Hematopoietic multipotent progenitor cell (in vitro differentiated cells): ENCODE measurements at places on chromosomes 12 and 14.

- no peak for DNase-seq
Measured at GRCh38 chr12:129211862-129212630, 358.8 kb downstream of the GLT1D1 start.

DNA sequence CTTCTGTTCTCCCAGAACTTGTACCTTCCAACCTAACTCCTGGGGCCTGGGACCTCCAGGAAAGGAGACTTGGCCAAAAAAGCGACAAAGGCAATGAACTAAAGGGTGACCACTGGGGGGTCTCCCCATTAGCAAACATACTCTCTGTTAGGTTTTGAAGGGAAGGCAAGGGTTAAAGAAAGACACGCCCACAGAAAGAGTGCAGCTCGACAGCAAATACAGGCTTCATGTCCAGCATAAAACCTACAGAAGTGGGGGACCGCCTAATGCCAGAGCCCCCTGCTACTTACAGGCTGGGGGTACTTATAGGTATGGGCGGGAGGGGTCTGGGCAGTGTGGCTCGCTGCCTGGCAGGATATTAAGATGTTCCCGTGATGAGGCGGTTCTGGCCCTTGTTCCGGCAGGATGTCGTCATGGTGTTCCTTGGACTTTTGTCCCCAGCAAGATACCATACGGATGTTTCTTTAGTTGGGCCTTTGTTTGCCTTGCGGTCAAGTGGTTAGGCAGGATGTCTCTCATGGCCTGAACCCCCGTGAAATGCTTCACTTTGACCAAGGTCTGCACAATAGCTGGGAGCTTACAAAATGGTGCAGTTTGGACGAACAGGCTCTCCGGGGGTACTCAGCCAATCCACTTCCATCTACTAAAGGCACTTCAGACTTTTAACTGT lies 53.4 kb downstream of the PRMT8 start:
- DNase-seq, result no peak

DNA sequence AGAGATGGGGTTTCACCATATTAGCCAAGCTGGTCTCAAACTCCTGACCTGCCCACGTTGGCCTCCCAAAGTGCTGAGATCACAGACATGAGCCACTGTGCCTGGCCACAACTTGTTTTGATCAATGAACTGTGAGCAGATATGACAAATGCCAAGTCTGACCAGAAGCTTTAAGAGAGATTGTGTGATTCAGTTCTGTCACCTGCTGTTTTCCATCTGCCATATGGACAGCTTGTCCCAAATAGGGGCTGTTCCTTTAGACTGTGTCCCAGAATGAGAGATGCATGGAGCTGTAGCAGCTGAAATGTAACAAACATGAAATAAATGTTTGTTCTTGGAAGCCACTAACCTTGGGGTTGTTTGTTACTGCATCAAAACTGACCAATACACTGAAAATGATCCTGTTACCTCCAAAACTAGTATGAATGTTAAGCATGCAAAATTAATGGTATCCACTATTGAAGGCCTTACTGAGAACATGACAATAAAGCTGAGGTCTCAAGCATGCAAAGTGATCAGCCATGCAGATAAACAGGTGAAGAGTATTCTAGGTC lies 65.9 kb upstream of the MED13L start:
- DNase-seq, result no peak

DNA sequence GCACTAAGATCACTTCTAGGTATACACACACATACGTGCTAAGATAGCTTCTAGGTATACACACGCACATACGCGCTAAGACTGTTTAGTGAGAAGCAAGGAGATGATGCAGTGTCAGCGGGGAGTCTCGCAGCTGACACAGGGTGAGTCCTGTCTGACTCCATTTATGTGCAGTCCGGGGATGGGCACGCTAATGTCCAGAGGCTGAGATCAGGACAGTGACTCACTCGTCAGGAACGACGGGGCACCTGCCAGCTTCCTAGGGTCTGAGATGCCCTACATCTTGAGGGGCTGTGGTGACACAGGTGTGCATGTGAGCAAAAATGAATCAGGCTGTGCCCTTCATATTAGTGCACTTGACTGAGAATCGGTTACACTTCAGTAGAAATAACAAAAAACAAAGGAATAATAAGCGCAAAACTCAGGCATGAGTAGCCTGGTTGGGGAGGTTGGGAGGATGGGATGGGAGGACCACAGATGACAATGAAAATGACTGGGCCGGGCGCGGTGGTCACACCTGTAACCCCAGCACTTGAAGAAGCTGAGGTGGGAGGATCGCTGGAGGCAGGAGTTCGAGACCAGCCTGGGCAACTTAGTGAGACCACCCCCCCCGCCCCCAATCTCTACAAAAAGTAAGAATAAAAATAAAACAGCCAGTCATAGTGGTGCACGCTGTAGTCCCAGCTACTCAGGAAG lies 29.1 kb upstream of the ULK1 start:
- no peak for DNase-seq

DNA sequence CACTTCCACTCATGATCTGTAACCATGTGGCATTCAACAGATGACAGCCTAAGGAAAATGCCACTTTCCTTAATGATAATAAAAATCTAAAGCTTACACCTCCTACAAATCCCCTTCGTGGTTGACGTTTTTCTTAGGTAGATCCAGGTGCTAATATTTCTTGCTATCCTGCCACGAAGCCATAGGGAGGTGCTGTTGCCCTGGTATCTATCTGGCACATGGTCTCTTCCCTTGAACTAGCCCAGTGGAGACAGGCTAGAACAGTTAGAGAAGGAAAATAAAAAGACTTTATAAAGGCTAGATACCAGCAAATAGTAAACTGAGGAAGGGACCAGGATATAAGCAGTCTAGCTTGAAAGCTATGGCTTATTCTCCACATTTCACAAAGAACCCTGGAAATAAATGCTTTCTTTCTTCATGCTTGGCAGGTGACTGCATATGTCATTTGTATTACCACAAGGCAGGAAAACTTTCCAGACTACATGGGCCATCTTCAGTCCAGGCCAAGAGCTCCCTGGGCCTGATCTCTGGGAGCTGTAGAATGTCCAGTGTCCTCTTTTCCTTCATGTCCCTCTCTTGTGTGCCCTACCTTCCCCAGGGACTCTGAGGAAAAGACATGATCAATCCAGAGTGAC lies 15.3 kb downstream of the SPIC start:
- peak; percentile 32 for DNase-seq

DNA sequence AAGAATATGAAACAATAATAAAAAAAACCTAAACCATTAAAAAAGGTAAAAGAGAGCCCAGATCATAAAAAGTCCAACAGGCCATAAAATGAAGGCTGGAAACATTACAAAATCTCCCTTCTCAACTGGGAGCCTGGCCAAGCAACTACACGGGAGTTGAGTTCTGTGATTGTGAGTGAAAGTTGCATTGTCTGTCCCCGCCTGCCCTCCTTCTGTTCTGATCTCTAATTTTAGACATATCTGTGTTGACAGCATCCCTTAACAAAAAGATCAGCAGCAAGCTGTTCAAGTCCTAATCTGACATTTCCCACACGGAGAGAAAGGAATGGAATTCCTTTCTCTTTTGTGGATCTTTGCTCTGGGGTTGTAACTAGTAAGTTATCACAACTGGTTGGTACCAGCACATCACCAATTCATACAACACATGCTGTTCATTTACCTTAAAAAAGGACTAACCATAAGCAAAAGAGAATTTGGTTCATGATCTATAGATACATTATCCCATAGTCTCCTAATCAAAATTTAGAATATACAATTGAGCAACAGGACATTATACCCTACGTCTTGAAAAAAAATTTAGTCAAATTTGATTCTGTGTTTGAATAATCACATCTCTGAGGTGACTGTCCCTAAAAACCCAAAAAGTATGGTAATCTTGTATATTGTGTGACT lies 205.1 kb upstream of the GZMB start:
- DNase-seq, result no peak

DNA sequence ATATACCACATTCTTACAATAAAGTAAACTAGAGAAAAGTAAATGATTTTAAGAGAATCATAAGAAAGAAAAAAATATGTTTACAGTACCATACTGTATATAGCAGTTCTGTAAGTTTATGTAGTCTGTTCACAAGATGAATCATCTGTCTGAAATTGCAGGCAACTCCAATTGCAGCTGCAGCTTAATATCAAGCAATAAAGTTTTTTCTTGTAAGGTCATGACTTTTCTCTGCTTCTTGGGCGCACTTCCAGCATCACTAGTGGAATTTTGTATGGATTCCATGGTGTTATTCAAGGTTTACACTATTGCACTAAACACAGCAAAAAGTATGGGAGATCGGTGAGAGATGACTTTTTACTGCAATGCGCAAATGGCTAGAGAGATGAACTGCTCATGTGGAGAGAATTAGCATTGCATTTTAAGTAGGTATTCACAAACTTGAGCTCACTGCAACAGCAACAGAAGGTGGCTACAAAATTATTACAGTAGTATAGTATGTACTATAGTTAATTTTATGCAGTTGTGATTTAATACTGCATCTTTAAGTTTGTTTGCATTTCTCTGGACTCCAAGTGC lies 445.4 kb upstream of the OR4E1 start:
- no peak for DNase-seq

GRCh38 chr12:63440048-63440447 lies 228.2 kb downstream of the DPY19L2 start:
- no peak for DNase-seq

GRCh38 chr12:6894321-6894720 lies 10.3 kb upstream of the LRRC23 start:
- no peak for DNase-seq

DNA sequence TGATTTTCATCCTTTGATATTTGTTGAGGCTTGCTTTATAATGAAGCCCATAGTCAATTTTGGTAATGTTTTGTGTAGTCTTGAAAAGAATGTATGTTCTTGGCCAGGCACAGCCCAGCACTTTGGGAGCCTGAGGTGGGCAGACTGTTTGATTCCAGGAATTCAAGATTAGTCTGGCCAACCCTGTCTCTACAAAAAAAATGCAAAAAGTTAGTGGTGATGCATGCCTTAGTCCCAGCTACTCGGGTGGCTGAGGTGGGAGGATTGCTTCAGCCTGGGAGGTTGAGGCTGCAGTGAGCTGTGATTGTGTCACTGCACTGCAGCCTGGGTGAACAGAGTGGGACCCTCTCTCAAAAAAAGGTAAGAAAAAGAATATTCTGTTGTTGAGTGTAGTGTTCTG lies 10.8 kb downstream of the ETNK1 start:
- DNase-seq, result no peak

DNA sequence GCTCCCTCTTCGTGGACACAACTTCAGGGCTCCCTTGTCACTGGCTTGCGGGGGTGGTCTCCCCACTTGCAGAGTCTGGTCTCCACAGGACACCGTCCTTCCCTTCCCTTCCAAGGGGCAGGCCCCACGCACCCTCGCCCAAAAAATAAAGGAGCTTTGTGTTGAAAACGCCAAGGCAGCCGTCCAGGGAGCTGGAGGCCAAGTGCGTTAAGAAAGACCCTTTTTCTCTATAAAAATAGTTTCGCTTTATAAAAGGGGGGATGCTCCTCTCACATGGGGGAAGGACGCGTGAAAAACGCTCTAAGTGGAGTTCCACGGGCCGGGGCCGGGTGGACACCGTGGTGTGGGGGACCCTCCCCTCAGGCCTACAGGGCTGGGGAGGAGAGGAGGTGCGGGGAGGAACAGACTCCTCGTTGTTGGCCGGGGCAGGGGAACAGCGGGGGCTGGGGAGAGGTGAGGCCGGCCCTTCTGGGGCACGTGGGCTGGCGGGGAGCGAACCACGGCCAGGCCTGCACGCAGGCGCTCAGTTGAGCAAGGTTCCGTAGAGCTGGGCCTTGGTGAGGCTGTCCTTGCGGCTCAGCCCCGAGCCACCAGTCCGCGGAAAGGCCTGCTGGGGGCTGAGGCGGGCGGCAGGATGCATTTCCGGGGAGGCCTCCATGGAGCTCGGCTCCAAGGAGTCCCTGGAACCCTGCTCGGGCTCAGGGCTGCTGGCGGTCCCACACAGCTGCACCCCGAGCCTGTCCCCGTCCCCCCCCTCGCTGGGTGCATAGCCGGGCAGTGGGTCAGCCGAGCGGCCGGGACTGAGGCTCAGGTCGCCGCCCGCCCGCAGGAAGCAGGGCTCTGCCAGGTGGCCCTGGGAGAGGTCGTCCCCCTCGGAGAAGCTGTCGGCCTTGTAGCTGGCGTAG lies 49.5 kb downstream of the BEGAIN start:
- DNase-seq, result no peak

- no peak for DNase-seq
Measured at GRCh38 chr14:99426265-99426664, 54.4 kb downstream of the SETD3 start.

- no peak for DNase-seq
Measured at GRCh38 chr14:86790408-86791364, 1202.3 kb downstream of the GALC start.

GRCh38 chr12:42267413-42268190 lies 29.6 kb upstream of the YAF2 start:
- DNase-seq, result no peak

- no peak for DNase-seq
Measured at GRCh38 chr12:113290506-113290905, 44.4 kb downstream of the SLC8B1 start.

GRCh38 chr14:105999361-106000028 lies 473.1 kb downstream of the TMEM121 start:
- DNase-seq, result peak; percentile 56

GRCh38 chr12:131962069-131962468 lies 12.3 kb downstream of the EP400 start:
- DNase-seq, result no peak

DNA sequence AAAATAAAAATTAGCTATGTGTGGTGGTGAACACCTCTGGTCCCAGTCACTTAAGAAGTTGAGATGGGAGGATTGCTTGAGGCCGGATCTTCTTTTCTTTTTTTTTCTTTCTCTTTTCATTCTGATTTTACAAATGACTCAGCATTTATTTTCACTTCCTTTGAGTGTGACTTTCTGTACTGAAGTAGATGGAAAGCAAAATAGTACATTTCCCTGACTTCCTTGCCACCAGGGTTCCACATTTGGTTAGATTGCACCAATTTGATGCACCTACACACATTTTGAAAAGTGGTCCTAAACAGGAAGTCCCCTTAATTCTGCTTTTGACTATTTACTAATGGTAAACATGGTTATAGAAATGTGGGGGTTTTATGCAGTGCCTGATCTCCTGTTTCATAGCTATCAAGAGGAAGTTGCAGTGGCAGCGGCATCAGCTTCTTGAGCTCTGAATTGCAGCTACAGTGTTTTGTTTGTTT lies 13.0 kb upstream of the LEMD3 start:
- no peak for DNase-seq

DNA sequence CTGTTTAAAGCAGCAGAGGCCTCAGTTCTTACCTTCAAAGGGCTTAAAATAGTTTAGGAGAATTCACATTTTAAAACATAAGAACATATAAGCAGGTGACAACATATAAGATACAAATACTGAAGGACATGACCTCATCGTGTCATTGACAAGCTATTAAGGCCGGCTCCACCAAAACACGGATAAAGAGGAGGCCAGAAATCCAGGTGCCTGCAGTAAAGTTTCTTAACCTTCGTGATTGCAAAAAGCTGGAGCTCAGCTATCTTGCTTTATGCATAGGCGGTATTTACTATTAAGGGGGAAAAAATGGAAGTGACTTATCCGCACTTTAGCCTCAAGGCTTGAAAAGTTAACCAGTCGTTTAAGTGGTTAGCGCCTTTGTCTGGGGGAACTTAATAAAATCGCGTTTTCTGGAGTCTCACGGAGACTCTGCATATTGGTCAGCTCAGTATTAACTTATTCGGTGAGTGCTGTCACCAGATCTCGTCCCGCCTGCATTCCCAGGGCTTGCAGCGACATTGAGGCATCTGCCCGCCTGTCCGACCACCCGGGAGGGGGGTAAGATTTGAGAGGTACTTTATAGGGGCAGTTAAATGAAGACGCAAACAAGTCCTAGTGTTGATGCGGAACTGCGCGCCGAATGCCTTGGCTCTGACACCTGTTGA lies 1.1 kb upstream of the SP1 start:
- DNase-seq, result no peak

- DNase-seq, result no peak
Measured at GRCh38 chr12:114253976-114254778, 151.8 kb downstream of the TBX5 start.

GRCh38 chr12:108516511-108517275 lies 1.6 kb downstream of the FICD start:
- DNase-seq, result peak; percentile 30
